ENCODE measurements at places on chromosomes 13 and 19.

- peak; percentile 22 for DNase-seq
Measured at GRCh38 chr13:36815062-36815461, 4.0 kb upstream of the RFXAP start.

GRCh38 chr19:12766051-12766521 is 9.3 kb downstream of the HOOK2 start:
- peak; percentile 82 for DNase-seq

- no peak for DNase-seq
Measured at GRCh38 chr13:76226941-76227340, 590.8 kb downstream of the LMO7 start.

DNA sequence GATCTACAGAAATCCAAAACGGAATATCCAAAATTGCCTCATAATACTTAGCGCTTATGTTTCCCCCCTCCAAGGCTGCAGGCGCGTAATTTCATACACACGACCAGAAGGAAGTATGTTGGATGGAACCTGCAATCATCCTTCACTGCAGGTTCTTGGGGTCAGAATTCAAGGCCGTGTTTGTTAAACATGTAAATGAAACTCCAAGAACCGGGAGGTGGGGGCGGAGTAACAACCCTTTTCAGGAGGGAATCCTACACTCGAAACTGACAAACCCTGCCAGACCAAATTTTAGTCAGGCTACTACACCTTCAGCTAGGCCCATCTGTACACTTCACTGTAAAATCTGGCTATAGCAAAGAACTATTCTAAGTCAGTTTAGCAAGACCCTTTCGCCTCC is 1.3 kb downstream of the ZNF607 start:
- DNase-seq, result no peak

DNA sequence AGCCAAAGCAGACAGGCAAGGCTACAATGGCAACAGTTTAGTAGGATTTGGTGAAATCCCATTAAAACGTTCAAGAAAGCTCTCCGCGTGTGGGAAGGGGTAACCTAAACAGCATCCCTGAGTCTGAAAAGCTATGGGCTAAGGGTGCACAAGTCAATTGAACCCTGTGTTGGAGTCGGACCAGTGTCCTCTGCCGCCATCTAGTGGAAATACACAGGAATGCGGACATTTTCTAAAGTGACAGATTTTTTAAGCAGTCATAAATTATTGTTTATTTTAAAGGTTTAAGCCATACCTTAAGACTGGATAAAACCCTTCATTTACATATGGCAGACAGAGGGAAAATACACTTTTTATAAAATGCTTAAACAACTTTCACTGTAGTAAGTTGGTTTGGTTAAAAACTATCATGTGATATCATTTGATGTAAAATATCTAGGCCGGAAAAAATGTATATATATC is 26.5 kb upstream of the LSM14A start:
- peak; percentile 62 for DNase-seq

- DNase-seq, result peak; percentile 85
Measured at GRCh38 chr19:46192992-46193650, 36.4 kb upstream of the IGFL1 start.

GRCh38 chr13:33270895-33271538 is 14.5 kb downstream of the STARD13 start:
- no peak for DNase-seq

DNA sequence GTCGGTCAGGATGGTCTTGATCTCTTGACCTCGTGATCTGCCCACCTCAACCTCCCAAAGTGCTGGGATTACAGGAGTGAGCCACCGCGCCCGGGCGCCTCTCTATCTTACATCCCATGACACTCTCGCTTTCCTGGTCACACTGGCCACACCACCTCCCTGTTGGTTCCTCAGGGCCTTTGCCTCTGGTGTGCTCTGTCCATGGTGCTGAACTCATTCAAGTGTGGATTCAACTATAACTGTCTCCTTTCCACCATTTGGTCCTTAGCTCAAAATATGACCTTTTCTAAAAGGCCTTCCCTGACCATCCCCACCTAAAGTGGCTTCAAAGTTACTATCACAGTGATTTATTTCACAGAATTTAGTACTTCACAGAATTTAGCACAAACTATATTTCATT is 3.7 kb upstream of the SMIM17 start:
- peak; percentile 2 for DNase-seq

DNA sequence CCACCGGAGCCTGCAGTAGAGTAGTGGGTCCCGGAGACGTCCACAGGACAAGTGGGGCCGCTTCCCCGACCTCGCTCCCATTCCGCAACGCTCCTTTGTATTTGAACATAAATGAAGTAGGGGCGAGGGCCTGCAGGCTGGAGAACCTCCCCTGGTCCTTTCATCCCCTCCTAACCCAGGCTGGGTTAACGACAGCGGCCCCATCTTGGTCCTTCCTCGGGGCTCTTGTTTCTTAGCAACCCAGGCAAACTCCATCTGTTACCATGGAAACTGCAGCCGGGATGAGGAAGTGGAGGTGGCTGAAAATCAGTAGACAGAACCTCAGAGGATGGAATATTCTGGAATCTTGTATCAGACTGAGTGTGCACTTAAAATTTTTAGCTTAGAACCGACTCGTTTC is 132.6 kb upstream of the USP29 start:
- no peak for DNase-seq

DNA sequence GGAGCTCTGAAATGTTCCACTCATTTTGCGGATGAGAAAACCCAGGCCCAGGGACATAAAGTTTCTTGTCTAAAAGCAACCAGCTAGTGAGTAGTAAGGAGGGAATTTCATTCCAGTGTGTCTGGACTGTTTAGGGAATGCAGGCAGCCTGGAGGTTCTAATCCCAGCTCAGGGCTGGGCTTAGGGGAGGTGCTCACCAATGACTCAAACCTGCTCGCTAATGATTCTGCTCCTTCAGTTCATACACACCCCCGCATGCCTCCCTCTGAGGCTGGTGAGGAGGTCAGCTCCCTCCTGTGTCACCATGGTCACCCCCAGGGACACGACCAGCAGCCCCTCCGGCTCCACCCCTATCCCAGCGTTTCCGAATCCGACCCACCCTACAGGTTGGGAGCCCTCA is 34.6 kb downstream of the CYP4F2 start:
- DNase-seq, result no peak

DNA sequence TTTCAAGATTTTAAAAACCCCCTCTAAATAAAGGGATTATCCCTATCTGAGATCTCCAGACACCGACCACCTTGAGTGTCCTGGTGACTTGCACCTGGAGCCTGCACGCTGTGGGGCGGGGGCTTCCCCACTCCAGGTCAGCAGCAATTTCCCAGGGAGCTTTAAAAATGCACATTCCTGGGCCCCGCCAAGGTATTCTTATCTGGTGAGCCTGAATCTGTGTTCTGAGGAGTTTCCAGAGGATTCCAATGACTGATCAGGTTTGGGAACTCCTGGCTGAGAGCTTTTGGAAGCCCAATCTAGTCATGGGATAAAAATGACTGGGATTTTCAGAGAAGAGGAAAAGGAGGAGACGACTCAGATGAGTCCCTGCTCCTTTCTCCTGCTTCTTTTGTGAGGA is 66.1 kb downstream of the FGF9 start:
- DNase-seq, result no peak

- DNase-seq, result no peak
Measured at GRCh38 chr19:5950741-5951140, 27.2 kb downstream of the RANBP3 start.

DNA sequence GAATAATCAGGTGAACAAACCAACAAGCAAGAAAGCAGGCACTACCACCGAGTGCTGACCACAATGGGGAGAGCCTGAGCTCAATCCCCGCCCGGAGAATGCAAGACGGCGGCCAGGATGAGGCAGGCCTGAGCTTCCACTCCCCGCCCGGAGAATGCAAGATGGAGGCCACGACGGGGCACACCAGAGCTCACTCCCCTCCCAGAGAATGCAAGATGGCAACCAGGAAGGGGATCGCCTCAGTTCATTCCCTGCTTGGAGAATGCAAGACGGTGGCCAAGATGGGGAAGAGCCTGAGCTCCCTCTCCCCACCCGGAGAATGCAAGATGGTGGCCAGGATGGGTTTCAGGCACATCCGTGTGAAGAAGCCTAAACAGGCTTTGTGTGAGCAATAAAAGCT is 24.7 kb upstream of the MIER2 start:
- DNase-seq, result no peak

GRCh38 chr13:22278336-22278929 is 607.6 kb downstream of the FGF9 start:
- DNase-seq, result peak; percentile 62

GRCh38 chr13:62684359-62684758 is 1268.7 kb upstream of the PCDH20 start:
- DNase-seq, result no peak

DNA sequence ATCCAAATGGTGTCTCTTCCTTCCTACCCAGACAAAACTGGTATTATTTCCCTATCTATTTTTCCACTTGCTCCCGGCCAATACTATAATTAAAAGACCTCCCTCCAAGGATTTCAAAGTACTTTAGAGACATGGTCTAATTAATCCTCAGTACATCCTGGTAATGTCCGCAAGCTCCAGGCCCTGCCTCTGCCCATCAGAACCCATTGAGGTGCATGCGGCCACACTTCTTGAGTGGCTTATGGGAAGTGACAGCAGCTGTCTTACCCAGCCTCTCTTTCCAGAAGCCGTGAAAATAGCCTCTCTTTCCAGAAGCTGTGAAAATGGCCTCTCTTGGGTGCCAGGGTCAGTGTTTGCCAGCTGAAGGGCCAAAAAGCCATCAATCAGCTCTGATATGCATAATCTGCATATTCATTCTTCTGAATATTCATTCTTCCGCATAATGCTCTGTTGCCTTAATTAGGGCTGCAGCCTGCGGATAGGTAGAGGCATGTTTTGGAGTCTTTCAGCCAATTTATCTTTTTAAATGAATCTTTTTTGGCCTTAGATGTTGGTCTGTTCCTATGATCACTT is 148.4 kb upstream of the TMTC4 start:
- no peak for DNase-seq

GRCh38 chr19:34298891-34299520 is 44.7 kb downstream of the GARRE1 start:
- DNase-seq, result no peak

GRCh38 chr19:15248648-15249527 is 16.6 kb upstream of the EPHX3 start:
- DNase-seq, result no peak

GRCh38 chr19:42295831-42296525 is 6.0 kb upstream of the PRR19 start:
- peak; percentile 69 for DNase-seq

GRCh38 chr13:63944911-63945310 is 2529.3 kb upstream of the PCDH20 start:
- DNase-seq, result no peak

GRCh38 chr13:49649244-49649962 is 21.1 kb downstream of the ARL11 start:
- no peak for DNase-seq

GRCh38 chr19:47480658-47481057 is 3.4 kb downstream of the KPTN start:
- DNase-seq, result no peak

DNA sequence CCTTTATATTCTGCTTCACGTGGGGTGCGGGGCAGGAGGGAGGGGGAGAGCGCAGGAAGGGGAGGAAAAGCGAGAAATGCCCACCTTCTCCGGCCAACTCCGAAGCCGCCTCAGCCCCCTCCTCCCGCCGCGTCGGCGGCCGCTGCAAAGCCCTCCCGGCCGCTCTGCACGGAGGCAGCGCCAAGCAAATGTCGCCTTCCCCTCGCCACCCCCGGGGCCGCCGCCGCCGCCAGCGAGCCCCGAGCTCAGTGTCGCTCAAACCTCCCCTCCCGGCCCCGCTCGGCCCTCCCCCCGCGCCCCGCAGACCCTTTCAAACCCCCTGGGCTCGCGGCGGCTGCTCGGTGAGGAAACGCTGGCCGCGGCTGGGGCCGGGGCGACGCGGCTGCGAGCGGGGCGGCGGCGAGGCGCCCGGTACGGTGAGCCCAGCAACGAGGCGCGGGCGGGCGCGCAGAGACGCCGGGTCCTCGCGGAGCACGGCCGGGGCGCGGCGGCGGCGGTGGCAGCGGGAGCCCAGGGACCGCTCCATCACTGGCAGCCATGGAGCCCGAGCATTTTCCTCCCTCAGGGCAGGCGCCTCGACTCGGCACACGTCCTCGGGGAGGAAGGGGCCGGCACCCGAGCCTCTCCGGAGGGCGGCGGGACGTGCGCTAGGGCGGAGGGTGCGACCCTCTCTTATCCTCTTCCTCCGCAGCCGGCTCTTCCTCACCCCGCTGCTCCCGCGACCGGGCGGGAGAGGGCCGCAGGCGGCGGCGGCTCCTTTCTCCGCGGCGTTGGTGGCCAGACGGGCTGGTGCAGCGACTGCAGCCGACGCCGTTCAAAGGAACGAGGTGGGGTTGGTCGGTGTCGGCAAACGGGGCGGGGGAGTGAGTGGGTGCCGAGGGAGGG is 463 bp upstream of the TSC22D1 start:
- DNase-seq, result no peak

GRCh38 chr19:53813996-53814395 is 10.1 kb downstream of the NLRP12 start:
- no peak for DNase-seq

- DNase-seq, result no peak
Measured at GRCh38 chr13:49569993-49570689, 15.2 kb downstream of the RCBTB1 start.

GRCh38 chr19:2055931-2056836 is 5.1 kb upstream of the MKNK2 start:
- no peak for DNase-seq

DNA sequence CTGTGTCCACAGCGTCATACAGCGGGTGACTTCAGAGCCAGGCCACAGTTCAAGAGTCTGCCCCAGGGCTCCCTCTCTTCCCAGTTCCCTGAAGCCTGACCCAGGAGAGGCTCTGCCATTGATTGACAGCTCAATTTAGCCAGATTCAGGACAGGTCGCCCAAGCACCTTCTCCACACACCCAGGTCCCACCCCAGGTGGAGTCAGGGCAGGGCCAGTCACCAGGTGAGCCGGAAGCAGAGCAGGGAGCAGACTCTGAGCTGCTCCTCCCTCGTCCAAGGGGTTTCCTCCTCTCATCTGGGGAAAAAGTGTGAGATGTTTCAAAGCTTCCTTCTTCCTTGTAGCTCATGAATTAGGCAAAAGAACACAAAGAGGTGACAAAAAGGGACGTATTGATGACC is 5.6 kb downstream of the CEACAM7 start:
- DNase-seq, result no peak

- DNase-seq, result peak; percentile 99
Measured at GRCh38 chr19:51784922-51785690, 9.9 kb upstream of the FPR3 start.

- no peak for DNase-seq
Measured at GRCh38 chr13:95226476-95226875, 74.8 kb downstream of the ABCC4 start.

DNA sequence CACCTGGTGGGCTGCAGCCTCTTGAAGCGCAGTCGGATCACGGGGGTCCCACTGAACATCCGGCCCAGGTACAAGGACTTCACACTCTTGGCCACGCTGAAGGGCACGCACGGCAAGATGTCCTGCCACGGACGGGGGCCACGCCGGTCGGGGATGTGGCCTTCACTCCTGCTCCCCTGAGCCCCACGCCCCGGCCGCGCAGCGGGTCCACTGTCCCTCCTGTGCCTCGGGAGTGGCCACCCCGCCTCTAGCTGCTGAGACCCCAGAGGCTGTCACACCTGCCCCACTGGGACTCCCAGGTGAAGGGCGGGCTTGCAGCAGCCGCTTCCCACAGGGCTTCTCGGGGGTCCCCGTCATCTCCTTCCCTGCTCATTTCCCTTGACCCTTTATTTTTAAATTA is 31.2 kb downstream of the GAS6 start:
- DNase-seq, result no peak
